ENCODE measurements at places on chromosomes 16 and 17.

- no peak for DNase-seq
Measured at GRCh38 chr17:36055921-36056520, 8.1 kb upstream of the CCL18 start.

DNA sequence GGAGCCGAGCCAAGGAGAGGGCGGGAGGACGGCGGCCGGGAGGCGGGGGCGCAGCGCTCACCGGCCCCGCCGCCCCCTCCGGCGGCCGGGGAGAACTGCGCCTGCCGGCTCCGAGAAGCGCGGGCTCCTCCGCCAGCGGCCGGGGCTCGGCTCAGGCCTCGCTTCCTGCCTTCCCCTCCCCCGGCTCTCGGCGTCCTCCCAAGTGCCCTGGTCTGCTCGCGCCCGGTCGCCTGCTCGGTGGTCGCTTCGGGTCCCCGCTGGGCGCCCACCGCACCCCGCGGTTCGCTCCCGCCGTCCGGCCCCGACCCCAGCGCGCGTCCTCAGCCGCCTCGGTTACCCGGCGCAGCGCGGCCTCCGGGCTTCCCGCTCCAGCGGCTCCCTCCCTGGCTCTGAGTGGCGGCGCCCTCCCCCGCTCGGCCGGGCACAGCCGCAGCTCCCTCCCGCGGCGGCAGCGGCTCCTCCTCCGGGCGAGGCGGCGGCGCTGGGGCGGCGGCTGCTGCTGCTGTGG lies 313 bp downstream of the UBTF start:
- peak; percentile 62 for DNase-seq

DNA sequence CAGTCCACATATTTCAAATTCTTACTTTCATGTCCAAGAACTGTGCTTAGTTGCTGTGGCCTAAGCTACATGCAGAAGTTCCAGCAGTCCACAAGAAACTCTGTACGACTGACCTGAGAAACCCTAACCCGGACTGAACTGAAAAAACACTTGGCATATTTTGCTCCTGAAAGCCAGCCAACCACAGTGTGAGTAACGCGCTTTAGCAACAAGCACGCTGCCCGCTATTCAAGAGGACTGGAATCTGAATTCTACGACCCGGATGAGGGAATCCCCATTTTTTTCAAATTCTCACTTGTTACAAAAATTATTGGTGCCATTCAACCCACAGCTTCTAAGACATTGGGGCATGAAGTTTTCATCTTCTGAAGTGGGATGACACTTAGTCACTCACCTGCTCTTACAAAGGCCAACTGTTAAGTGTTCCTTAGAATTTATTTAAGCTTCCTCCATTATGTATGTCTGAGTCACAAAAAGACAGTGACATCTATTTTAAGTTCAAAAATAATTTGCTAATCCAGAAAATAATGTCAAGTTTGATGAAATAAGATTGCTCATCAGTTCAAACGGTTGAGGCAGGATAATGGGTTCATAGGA lies 78.7 kb downstream of the CDYL2 start:
- DNase-seq = no peak

GRCh38 chr17:29066606-29067005 lies 23.7 kb downstream of the PIPOX start:
- DNase-seq = no peak

GRCh38 chr16:24838554-24839266 lies 7.1 kb upstream of the SLC5A11 start:
- DNase-seq = no peak

GRCh38 chr16:2990891-2991290 lies 10.6 kb upstream of the PKMYT1 start:
- DNase-seq = no peak

GRCh38 chr17:47275245-47275984 lies 21.8 kb downstream of the ITGB3 start:
- no peak for DNase-seq

GRCh38 chr16:89621698-89622409 lies 8.4 kb downstream of the DPEP1 start:
- DNase-seq = no peak

GRCh38 chr16:84864326-84864955 lies 44.7 kb downstream of the CRISPLD2 start:
- DNase-seq = no peak

GRCh38 chr16:11619327-11619851 lies 32.7 kb upstream of the LITAF start:
- peak; percentile 12 for DNase-seq

- DNase-seq = no peak
Measured at GRCh38 chr17:64260886-64261285, 2.2 kb downstream of the TEX2 start.
